Left renal cortex interstitium (tissue), 4 donors: ENCODE measurements at places on chromosomes 6 and 20. TPM values are rescaled to one million over a fixed set of nuclear protein-coding genes. Genes with fewer than 3 reads are reported as not detected.
A peak's percentile ranks its signal among the peaks of the same experiment; 100 is the strongest.

The CALHM4 gene
- polyA plus RNA-seq: 0.58 TPM

The MYCT1 gene
- polyA plus RNA-seq: 21.8 TPM

The PRND gene
- polyA plus RNA-seq: 3.4 TPM

The HTR1E gene
- polyA plus RNA-seq: 0.68 TPM

The DACT2 gene
- 22.2 TPM for polyA plus RNA-seq

The ERGIC3 gene
- polyA plus RNA-seq: 346 TPM

The PI16 gene
- polyA plus RNA-seq: 1.1 TPM

The KIAA1755 gene
- polyA plus RNA-seq: 2.3 TPM

The REM1 gene
- 0.91 TPM for polyA plus RNA-seq

The DDO gene
- polyA plus RNA-seq: 1.1 TPM

The OR12D3 gene
- not detected for polyA plus RNA-seq

The ADAM33 gene
- 12.1 TPM for polyA plus RNA-seq

DNA sequence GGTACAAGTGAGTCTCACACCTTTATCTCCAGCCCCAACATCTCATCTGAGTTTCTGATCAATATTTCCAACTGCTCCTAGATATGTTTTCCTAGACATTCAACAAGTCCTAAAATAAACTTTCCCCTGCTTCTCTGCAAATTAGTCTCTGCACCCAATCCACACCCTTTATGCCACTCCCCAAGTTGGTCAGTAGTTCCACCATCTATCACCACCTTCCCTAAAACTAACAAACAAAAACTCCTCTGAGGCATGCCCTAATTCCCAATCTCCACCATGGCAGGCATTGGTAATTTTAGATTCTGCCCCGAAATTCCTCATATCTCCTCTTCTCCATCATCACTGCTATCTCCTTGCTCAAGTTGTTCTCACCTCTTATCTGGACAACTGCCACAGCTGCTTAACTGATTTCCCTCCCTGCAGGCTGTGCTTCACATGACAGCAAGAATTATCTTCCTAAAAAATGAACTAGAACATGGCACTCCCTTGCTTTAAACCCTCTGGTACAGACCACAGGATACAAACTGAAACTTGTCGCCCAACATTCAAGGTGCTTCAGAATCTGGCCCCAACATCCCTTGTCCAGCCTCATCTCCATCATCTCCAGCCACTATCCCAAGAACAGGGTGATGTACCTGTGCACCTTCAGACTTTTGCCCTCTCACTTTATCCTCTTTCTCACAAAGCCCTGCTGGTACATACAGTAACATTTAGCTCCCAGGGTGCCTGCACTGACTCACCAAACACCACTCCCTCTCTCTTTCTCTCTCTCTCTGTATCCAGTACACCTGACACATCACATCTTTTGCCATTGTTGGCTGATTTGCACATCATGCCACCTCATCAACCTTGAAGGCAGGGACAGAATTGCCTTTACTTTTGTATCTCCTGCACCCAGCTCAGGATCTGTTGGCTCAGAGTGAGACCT lies 55.5 kb downstream of the ZHX3 start:
- DNase-seq: no peak

DNA sequence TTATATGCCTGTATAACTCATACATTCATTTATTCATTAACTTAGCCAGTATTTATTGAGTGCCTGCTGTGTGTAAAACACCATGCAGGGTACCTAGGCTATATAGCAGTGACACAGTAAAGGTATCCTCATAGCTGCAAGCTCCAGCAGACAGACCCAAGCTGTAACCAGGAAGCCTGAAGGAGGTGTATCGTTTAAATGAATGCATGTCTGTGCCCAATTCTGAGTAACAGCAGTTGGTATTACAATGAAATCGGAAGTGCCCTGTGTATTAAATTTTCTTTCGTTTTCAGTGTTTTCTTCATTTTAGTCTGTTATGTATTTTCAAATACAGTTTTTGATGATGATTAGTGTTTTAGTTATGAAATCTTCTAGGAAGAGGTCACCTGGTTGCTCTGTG lies 485.8 kb upstream of the SOX4 start:
- no peak for DNase-seq

DNA sequence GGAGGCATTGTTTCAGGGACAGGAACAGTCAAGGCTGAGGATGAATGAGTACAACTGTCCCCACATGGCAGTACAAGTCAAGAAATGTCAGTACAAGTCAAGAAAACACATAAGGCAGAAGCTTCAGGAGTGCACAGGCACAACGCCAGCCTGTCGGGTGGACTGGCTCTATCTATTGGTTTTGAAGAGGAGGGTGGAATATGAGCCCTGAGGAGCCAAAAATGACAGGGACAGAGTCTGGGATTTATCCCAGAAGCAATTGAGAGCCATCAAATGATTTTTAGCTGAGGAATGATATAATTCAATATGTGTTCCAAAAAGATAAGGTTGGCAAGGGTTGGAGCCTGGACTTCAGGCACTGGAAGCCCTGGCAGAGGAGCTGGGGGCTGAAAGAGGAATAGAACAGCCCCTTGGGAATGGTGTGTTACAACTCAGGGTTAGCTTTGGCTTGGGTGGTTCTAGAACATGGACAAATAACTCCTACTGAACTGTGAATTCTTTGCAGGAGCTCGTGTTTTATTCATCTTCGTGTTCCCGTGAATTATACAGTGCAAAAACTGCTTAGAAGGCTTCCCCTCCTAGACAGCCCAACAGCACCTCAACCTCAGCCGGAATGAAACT lies 425.7 kb upstream of the ARID1B start:
- no peak for DNase-seq

GRCh38 chr6:14231071-14231483 lies 113.5 kb downstream of the CD83 start:
- no peak for DNase-seq

DNA sequence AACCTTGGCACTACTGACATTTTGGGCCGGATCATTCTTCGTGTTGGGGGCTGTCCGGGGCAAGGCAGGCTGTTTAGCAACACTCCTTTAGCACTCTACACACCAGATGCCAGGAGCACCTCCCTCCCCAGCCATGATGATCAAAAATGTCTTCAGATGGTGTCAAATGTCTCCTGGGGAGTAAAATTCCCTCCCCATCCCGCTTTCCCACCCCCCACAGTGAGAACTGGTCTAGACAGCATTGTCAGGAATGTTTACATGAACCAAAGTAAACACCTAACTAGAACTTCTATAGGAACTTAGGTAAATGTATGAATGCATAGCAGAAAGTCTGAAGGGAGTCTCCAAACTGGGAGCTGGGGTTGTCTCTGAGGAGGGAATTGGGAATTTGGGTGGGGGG lies 70.0 kb upstream of the TOP1 start:
- no peak for DNase-seq

- DNase-seq: no peak
These were observed 629.0 kb downstream of the EPHA7 start for GRCh38 chr6:92790381-92790780.

- no peak for DNase-seq
These were observed at the start of gene FOXQ1 for GRCh38 chr6:1311400-1312202. FOXQ1 (plus strand) TSS chr6:1312098; CDS start chr6:1312705, 607 bp downstream.

DNA sequence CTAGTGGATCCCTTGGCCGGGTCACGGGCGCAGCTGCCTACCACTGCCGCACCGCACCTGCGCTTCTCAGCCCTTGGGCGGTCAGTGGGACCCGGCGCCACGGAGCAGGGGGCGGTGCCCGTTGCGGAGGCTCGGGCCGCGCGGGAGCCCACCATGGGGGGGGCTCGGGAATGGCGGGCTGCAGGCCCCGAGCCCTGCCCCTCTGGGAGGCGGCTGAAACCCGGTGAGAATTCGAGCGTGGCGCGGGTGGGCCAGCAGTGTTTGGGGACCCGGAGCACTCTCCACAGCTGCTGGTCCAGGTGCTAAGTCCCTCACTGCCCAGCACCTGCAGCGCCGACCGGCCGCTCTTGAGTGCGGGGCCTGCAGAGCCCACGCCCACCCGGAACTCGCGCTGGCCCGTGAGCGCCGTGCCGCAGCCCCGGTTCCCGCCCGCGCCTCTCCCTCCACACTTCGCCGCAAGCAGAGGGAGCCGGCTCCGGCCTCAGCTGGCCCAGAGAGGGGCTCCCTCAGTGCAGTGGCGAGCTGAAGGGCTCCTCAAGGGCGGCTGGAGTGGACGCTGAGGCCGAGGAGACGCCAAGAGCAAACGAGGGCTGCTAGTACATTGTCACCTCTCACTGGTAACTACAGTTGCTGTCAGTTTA lies 120.5 kb upstream of the TMEM170B start:
- no peak for DNase-seq

DNA sequence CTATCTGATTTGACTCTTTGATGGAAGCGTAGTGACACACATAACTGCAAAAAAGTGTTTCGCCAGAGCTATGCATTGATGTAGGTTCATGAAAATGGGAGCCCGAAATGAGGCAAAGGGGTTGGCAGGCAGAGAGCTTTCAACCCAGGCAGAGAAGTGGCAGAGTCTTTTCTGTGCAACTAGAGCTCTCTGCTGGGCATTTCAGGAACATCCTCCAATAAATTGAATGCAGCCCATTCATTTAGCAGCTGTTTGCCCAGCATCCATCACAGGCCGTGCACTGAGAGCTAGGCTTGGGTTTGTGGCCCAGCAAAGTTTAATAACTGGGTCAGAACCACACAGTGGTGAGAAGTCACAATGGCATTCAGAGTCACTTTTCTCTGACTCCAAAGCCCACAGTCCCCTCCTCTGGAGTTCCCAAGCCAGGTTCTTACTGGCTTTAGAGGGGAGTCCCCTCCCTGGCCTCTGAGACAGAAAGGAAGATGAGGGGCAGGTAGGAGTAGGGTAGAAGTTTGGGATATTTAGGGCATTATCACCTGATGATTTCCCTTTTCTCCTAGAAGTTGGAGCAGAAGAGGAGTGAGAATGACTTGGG lies 31.8 kb upstream of the ELMO2 start:
- DNase-seq: no peak

DNA sequence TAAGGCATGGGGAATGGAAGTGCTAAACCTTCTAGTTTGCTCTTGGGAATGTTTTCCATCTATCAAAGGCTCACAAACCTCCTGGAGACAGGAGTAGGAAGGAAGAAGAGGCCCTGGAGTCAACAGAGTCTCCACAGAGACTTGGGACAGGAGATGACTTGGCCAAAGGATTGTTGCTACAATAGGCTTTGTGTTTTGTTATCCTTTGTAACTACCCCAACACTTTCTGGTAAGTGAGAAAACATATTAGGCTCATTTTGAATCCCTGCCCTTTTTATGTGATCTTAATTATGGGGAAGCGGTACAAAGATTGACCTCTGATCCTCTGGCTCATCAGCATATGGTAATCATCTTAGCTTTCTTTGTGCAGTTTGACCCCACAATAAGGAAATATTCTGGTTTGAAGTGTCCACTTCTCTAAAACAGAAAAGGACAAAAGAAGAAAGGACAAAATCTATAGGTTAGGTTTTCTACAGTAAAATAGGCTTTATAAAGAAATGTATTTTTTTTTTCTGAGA lies 24.1 kb upstream of the GTF3C6 start:
- no peak for DNase-seq

GRCh38 chr6:96499781-96500180 lies 21.8 kb upstream of the UFL1 start:
- DNase-seq: no peak

DNA sequence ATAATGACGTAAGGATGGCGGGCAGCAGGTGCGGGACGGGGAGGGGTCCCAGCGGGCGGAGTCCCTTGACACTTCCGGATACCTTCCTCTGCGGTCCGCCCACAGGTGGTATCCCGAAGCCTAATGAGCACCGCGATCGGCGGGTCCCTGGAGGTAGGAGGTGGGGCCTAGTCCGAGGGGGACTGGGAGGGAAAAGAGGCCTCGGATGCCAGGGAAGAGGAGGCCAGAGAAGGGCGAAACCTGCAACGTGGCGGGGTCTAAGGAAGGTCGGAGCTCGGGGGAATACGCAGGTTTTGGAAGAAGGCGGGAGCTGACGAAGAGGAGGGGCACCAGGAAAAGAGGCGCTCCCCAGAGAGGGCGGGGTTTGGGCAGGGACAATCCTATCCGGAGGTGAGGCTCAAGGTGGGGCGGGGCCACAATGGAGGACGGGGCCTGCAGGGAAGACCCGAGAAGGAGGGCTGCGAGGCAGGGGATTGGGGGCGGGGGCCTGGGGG lies 3.7 kb downstream of the PRSS16 start:
- DNase-seq: no peak

DNA sequence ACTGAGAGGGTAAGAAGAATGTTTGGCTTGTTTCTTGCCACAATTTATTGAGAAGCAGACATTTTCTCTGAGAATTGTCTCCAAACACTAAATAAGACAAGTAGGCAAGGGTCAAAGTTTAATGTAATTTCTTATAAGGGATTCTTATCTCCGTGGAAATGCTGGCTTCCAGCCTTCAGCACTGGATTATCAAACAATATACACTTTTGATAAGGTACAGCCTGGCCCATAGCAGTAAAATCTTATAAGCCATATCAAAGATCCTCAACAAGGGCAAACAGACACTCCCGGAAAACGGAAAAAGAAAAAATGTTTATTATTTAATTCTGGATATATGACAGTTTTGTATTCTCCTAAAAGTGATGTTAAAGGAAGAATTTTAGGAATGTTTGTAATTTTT lies 18.5 kb upstream of the ZSCAN9 start:
- DNase-seq: no peak

- no peak for DNase-seq
These were observed 34.8 kb upstream of the RUNX2 start for GRCh38 chr6:45293306-45293705.

GRCh38 chr6:147560670-147561069 lies 52.2 kb downstream of the SAMD5 start:
- DNase-seq: no peak

GRCh38 chr6:116156405-116157326 lies 30.7 kb upstream of the COL10A1 start:
- DNase-seq: no peak

- peak; percentile 4 for DNase-seq
These were observed 58.5 kb downstream of the AHI1 start for GRCh38 chr6:135438907-135439535.

DNA sequence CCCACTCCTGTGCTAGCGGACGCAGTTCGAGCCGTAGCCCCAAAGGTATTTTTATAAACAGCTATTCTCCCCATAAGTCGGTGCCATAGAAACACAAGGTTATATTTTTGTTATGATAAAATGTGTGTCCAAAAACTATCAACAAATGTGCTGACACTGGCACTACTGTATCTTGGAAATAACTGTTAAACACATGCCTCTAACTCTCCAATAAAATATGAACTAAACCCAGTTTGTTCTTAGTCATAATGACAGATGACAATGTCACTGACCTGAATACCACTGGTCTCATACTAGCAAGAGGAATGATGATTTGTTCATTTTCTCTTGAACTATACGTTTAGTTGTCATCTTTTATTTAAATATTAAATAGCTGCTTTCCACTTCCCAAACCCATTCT lies 51.4 kb upstream of the NUP153 start:
- no peak for DNase-seq
